CD4-positive, alpha-beta T cell treated with Interleukin-2 at 100 ng/mL for 4 hours (primary cell): ENCODE measurements at places on chromosomes 5 and 9.
A peak's percentile ranks its signal among the peaks of the same experiment; 100 is the strongest.

DNA sequence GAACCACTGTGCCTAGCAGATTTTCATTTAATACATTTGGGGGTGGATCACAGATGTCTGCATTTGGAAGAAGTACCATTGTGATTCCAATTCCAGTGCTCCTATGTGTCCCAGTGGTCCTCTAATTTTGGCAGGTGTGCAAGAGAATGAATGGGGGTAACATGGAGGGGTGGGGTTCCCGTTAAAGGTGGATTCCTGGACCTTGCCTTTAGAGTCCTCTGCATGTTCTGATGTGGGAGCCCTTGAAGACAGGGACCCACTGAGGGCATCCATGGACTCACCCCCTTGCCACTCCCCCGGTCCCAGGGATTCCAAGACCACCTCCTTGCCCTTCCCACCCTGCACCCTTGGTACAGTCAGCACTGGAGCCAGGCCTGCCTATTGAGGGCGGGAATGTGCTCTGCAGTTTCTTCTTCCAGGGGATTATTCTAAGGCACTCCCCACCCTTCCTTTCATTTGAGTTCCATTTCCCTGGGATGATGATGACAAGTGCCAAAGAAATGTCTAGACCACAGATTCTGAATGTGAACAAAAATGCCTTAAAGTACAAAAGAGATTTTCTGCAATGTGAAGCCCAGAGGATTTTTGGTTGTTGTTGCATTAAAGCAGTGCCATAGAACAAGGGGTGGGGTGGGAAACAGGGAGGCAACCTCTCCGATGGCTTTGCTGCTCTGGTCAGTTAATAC is 119.4 kb upstream of the PTCH1 start:
- DNase-seq, result no peak

DNA sequence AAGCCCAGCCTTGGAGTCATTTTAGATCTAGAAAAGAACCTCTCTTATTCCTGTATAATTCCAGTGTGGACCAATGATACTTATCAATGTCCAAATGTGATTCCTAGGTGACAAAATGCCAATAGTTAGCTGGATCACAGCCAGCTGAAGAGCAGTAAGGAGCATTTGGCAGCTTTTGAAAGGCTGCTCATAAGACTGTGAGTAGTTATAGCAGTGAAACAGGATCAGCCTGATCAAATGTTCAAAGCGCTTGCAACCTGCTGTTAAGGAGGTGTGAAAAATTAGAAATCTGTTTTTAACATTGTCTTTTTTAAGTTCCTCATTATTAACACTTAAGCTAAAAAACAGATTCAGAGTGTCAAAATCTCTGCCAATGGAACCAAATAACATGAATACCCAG is 85.1 kb downstream of the SSBP2 start:
- DNase-seq, result no peak

DNA sequence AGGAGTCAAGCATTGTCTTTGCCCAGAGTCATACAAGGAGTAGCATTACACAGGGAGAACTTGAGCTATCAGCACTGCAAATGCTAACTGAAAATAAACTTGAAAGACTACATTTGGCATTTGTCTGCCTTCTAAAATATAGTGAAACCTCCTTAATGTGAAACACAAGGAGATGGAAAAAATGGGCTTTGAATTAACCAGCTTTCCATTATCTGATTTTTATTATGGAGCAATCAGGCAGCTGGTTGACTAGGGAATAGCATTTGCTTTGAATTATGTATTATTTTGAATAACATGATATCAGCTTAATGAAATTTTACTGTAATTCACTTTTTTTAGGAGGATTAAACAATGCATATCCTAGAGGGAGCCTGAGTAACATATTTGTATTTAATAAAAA is 130.8 kb downstream of the GDNF start:
- no peak for DNase-seq

DNA sequence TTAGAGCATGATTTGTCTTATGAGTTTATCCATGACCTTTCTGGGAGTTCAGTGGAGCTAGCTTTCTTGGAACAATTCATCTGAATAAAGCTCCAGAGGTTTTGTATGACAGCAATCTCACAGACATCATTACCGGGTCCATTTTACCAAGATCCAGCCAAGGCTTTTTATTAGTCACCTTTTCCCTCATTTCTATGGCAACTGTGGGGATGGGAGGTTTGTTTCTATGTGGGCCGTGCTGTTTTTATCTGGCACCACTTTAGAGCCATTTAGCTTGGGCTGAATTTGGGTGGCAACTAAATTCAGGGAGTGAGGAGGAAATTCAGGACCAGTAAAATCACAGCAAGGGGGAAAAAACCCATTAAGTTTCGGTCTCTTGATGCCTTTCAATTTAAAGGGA is 245.7 kb downstream of the NSG2 start:
- no peak for DNase-seq

DNA sequence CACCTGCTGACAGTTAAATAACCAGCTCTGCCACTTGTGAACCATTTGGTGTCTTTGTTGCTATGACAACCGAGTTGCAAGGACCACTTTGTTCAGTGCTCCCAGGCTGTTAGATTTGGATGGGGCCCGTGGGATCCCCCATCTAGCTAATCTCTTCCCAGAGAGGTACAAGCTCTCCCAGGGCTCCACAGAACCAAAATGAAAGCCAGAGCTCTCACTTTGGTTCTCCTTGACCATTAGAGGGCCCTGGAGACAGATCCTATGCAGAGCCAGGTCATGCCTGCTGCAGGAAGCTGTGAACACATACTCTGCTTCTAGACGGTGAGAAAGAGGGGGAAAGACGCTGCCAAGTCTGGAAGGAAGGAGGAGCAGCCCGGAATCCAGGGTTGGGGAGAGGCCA is 224.6 kb downstream of the GABBR2 start:
- DNase-seq, result no peak

DNA sequence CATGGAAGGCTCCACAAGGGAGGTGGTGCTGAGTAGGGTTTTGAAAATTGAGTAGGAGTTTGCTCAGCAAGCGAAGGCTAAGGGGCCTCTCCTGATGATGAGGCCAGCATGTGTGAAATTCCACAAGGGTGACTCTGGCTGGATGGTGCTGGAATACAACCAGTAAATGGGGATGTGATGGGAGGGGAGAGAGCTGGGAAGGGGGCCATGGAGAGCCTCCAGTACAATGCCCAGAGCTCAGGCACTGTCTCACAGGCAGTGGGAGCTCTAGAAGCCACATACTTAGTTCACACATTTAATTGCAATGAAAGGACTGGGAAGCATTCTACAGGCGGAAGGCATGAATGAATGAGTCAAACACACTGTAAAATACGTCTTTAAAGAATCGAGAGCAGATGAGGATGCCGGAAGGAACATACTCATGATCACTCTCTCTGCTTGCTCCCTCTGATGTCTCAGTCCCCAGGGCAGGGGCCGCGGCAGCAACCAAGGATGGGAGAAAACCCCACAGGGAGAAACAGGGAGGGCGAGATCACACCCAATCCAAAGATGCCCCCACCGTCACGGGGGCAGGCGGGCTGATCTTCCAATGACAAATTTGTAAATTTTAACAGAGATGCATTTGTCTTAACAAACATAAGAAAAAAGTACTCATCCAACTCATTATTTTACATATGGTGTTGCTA is 261.0 kb downstream of the NSG2 start:
- no peak for DNase-seq

- DNase-seq, result no peak
These were observed 212.4 kb downstream of the TRIM32 start for GRCh38 chr9:116899337-116900006.

DNA sequence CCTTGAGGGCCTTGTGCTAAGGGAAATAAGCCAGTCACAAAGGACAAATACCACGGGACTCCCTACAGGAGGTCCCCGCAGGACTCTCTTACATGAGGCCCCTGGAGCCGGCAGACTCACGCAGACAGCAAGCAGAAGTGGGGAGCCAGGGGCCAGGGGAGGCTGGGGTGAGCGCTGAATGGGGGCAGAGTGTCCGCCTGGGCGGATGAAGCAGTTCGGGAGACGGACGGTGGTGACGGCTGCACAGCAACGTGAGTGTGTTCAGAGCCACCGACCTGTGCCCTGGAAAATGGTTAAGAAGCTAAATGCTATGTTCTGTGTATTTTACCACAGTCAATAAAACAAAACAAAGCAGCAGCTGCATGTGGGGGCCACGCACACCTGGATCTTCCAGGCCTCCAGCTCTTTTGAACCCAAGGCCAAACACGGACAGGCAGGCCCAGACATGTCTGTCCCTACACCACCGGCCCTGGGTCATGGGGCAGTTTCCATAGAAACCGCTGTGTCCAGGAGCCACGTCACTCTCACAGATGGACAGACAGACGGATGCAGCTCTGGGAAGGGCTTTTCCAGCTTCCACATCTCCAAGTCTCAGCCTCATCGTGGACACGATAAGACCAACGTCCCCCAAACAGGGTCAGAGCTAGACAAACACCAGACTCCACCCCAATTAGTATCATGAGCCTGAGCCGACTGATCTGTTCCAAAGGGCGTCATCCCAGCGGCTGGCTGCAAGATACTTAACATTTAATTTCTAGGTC is 103.9 kb downstream of the VAV2 start:
- DNase-seq, result no peak

- DNase-seq, result peak; percentile 20
These were observed 98.3 kb downstream of the UGCG start for GRCh38 chr9:111994831-111995458.

DNA sequence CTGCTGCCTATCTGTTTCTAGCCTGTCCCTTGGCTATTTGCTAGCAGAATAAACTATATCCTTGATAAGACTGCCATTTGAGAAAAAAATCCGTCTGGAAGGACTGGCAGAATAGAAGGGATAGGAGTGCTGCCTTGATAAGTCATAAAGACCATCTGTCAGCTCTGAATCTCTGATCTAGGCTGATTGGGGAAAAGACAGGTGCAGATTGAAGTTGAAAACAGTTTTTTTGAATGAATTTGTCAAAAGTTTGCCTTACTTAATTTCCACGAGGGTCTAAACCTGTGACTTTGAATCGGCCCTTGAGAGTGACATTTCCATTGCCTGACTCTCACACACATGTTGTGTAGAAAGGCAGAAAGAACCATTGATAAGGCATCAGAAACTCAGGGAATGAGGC is 218.6 kb downstream of the MAN2A1 start:
- no peak for DNase-seq

DNA sequence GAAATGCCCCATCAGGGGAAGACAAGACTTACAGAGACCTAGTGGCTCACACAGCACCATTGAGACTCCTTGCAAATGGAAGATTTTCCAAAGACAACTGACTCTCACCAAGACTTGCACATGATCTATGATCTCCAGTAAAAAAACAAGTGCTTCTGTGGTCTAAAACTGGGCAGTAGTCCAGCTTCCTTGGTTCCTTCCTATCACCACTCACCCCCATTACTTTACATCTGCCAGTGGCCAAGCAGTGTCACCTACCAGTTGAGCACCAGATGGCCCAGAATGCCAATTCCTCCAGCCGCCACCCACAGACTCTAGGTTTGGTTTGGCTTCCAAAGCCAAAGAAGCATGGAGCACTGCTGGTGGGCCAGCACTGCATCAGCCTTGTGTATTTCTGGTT is 47.7 kb downstream of the SH3TC2 start:
- DNase-seq, result no peak

- no peak for DNase-seq
These were observed 107.7 kb downstream of the LIFR start for GRCh38 chr5:38448568-38449350.

DNA sequence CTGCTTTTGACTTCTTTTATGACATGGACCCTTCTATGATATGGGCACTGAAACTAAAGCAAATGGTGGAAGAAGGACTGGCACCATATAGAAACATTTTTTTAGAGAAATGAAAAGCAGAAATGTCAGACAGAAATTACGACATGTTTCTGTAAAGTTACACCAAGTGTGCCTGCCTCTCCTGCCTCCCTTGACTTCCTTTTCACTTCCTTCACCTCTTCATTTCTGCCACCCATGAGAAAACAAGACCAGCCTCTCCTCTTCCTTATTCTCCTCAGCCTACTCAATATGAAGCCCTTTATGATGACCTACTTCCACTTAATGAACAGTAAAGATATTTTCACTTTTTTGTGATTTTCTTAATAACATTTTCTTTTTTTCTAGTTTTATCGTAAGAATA is 44.5 kb downstream of the ERCC6L2 start:
- DNase-seq, result no peak

DNA sequence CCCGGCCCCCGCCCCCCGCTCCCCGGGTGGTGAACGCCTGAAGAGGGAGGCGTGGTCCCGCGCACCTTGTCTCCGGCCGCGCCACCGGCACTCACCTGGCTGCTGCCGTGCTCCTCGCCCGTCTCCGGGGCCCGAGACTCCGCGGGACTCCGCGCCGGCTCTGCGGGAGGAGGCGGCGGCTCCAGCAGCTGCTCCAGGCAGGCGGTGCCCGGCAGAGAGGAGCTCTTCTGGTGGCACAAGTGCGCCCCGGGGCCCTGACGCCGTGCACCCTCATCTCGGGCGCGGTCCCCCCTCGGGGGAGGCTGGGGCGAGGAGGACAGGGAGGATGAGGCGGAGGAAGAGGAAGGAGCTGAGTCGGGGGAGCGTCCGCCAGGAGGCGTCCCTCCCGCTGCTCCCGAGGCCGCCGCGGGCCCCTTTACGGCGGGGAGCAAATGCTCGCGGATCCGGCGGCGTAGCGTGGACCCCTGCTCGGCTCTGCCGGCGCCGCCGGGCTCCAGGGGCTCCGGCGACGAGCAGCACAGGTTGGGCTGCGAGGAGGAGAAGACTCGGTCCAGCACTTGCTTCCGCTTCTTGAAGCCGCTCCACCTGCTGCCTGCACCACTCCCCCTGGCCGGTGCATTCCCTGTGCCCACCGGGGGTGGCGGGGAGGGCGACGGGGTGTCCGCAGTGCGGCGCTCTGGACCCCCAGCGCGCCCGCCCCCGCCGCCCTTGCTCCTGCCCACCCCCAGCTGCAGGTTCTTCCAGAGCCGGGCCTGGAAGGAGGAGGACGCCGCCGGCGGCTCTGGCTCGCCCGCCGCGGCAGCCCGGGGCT is 928 bp downstream of the MCTP1 start:
- DNase-seq, result no peak

- no peak for DNase-seq
These were observed 90.7 kb downstream of the CYFIP2 start for GRCh38 chr5:157356576-157356975.

- DNase-seq, result no peak
These were observed 119.6 kb downstream of the PRDM9 start for GRCh38 chr5:23626961-23627360.

GRCh38 chr5:116947691-116948528 is 373.3 kb upstream of the SEMA6A start:
- peak; percentile 47 for DNase-seq

DNA sequence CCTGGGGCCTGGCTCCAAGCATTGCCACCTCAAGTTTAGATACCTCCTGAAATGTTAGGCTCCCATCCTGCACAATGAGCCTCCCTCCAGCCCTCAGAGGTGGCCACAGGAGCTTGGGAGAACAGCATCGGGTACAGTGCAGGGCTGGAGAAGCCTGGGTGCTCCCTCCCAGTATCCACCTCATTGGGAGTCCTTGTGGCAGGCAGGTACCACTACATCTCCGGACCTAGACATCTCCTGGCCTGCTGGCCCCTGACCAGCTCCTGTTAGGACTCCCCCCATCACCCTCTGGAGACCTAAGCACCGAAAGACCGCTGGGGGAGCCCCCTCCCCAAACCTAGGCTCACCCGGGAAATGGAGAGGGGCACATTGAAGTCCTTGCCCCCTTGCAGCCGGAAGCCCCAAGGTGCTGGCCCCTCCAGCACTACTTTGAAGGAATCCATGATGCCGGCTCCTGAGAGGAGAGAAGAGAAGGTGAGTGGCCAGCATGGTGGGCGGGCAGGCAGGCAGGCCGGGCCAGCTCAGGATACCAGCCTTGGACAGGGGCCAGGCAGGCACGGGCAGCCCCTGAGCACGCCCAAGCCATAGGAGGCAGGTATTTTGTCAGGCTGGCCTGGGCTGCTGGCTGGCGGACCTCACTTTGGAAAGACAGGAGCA is 1.2 kb downstream of the PDLIM7 start:
- no peak for DNase-seq
